T-helper 17 cell (primary cell): ENCODE measurements at places on chromosomes 12 and 14. TPM values are rescaled to one million over a fixed set of nuclear protein-coding genes. Genes with fewer than 3 reads are reported as not detected.

The GUCY2C gene
- total RNA-seq, result not detected

The INHBC gene
- not detected for total RNA-seq

The SDR9C7 gene
- total RNA-seq, result not detected

The CACNA2D4 gene
- total RNA-seq, result 18.1 TPM

The DDX51 gene
- total RNA-seq, result 38.2 TPM

The SRRM4 gene
- total RNA-seq, result not detected

The FKBP3 gene
- total RNA-seq, result 31.4 TPM

The PRPH gene
- total RNA-seq, result not detected

The RD3L gene
- total RNA-seq, result not detected

The SPSB2 gene
- 8.7 TPM for total RNA-seq

- no peak overlapping the region for H3K4me3 ChIP-seq
- H3K27me3 ChIP-seq, result no peaks in the 10 kb centered on the region
- no peak for DNase-seq
- no peak overlapping the region for H3K27ac ChIP-seq
- no peaks in the 10 kb centered on the region for H3K36me3 ChIP-seq
Measured at GRCh38 chr14:52848626-52849025, 57.2 kb upstream of the GNPNAT1 start.

DNA sequence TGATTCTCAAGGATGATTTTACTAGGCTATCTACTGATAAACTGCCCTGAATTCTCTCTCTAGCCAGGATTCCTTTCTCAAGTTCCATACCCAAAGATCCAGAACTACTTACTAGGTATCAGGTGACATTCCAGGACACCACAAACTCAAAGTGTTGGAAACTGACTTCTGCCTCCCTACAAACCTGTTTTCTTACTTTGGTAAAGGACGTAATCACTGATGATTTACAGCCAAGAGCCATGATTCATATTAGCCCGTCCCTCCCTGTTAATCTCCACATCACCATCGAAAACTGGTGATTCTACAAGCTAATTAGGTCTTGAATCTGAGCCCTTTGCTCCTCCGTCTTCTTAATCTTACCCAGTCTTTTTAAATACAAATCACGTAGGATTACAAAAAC, 1.0 kb upstream of the ATG14 start:
- peak overlapping the region; percentile 93 for H3K27ac ChIP-seq
- DNase-seq, result no peak
- H3K27me3 ChIP-seq, result peaks cover 6% of the 10 kb centered on the region
- peaks cover under 1% of the 10 kb centered on the region for H3K36me3 ChIP-seq

DNA sequence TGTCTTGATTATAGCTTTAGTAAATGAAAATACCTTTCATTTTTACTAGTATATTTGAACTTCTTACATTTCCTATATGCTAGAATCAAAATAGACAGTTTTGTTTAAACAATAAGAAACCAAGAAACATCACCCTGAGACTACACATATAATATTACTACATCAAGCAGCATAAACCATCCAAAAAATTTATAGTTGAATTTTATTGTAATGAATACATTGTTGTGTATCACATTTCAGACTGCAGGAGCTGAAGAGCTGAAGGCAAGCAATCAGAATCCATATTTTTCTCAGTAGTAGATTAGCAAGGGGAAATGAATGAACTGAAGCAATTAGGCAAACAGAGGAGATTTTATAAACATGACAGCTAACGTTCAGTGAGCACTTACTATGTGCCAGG, 379.2 kb downstream of the BTG1 start:
- no peaks in the 10 kb centered on the region for H3K36me3 ChIP-seq
- no peak for DNase-seq
- no peak overlapping the region for H3K27ac ChIP-seq
- H3K4me1 ChIP-seq, result no peaks in the 10 kb centered on the region

DNA sequence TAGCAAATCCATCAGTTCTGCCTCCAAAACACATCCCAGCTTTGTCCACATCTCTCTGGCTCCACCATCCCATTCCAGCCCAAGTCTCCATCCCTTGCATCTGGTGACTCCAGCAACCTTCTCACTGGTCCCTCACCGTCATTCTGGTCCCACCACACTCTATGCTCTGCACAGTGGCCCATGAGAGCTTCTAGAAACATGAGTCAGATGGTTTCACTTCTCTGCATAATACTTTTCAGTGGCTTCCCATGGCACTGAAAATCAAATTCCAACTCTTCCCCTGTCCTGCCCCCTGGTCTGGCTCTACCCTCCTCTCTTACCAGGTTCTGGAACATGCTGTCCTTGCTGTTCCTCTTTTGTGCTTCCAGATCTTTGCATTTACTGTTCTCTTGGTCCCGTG, 17.2 kb upstream of the C12orf76 start:
- H3K27me3 ChIP-seq, result no peaks in the 10 kb centered on the region
- peaks cover under 1% of the 10 kb centered on the region for H3K4me1 ChIP-seq
- H3K4me3 ChIP-seq, result no peak overlapping the region
- no peak overlapping the region for H3K27ac ChIP-seq
- no peaks in the 10 kb centered on the region for H3K36me3 ChIP-seq

GRCh38 chr12:80813820-80814219, 97.1 kb downstream of the MYF5 start:
- no peaks in the 10 kb centered on the region for H3K27me3 ChIP-seq
- no peak overlapping the region for H3K27ac ChIP-seq
- no peaks in the 10 kb centered on the region for H3K36me3 ChIP-seq
- DNase-seq, result no peak

- H3K36me3 ChIP-seq, result no peaks in the 10 kb centered on the region
- no peak overlapping the region for H3K4me3 ChIP-seq
- H3K4me1 ChIP-seq, result no peaks in the 10 kb centered on the region
- H3K27me3 ChIP-seq, result no peaks in the 10 kb centered on the region
Measured at GRCh38 chr12:85504164-85504563, 224.1 kb downstream of the ALX1 start.

DNA sequence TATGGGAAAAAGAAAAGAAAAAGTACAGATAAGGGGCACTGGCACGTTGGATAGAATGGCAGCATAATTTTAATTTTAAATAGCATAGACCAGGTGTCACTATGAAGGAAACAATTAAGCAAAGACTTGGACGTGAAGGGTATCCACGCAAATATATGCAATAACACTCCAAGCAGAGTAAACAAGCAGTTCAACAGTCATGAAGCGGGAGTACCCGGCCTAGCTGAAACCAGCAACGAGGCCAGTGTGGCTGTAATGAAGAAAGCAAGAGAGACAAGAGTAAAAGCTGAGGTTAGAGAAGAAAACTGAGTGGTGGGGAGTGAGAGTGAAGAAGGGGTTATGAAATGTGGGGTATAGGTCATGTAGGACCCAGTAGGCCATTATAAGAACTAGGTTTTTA, 85.4 kb downstream of the BCL2L14 start:
- H3K27me3 ChIP-seq, result no peaks in the 10 kb centered on the region
- DNase-seq, result no peak
- H3K4me3 ChIP-seq, result no peak overlapping the region
- peaks cover 10% of the 10 kb centered on the region for H3K36me3 ChIP-seq

GRCh38 chr14:104386151-104386841, 193.3 kb upstream of the C14orf180 start:
- no peak overlapping the region for H3K4me3 ChIP-seq
- H3K4me1 ChIP-seq, result peaks cover 18% of the 10 kb centered on the region
- DNase-seq, result no peak
- H3K36me3 ChIP-seq, result peaks cover 1% of the 10 kb centered on the region
- no peaks in the 10 kb centered on the region for H3K27me3 ChIP-seq

GRCh38 chr12:63893170-63893569, 48.7 kb downstream of the SRGAP1 start:
- peaks cover 3% of the 10 kb centered on the region for H3K4me1 ChIP-seq
- no peak overlapping the region for H3K27ac ChIP-seq
- H3K4me3 ChIP-seq, result no peak overlapping the region
- peaks cover 34% of the 10 kb centered on the region for H3K27me3 ChIP-seq
- no peak for DNase-seq

- H3K36me3 ChIP-seq, result no peaks in the 10 kb centered on the region
- no peak overlapping the region for H3K27ac ChIP-seq
- no peak overlapping the region for H3K4me3 ChIP-seq
- DNase-seq, result no peak
- H3K4me1 ChIP-seq, result no peaks in the 10 kb centered on the region
Measured at GRCh38 chr12:32505067-32505945, 105.9 kb downstream of the FGD4 start.

- DNase-seq, result peak; percentile 11
- peak overlapping the region; percentile 91 for H3K4me3 ChIP-seq
- peaks cover 19% of the 10 kb centered on the region for H3K36me3 ChIP-seq
- H3K27ac ChIP-seq, result peak overlapping the region; percentile 100
- H3K27me3 ChIP-seq, result no peaks in the 10 kb centered on the region
Measured at GRCh38 chr12:54983536-54984101, 943 bp downstream of the TESPA1 start.

GRCh38 chr12:96752211-96752610, 154.8 kb upstream of the NEDD1 start:
- no peaks in the 10 kb centered on the region for H3K4me1 ChIP-seq
- no peaks in the 10 kb centered on the region for H3K36me3 ChIP-seq
- H3K27ac ChIP-seq, result no peak overlapping the region
- no peak overlapping the region for H3K4me3 ChIP-seq
- DNase-seq, result no peak
- peaks cover 17% of the 10 kb centered on the region for H3K27me3 ChIP-seq

DNA sequence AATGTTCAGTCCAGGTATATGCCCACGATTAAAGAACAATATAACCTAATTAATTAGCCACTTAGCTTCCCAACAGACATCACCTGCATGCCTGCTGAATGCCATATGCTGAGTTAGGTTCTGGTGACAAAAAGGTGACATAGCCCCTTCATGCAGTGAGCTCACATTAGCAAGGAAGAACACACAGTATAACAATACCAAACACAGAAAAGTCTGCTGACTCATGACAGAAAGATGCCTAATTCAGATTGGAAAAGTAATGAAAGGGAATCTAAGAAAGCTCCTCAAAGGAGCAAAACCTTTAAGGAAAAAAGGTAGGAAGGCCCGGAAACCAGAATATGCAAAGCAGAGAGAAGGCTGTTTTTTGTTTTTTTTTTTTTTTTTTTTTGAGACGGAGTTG, 59.0 kb downstream of the FERMT2 start:
- H3K4me1 ChIP-seq, result peaks cover 10% of the 10 kb centered on the region
- H3K27ac ChIP-seq, result peak overlapping the region; percentile 68
- no peaks in the 10 kb centered on the region for H3K27me3 ChIP-seq
